ENCODE measurements at places on chromosomes 7 and 10.

DNA sequence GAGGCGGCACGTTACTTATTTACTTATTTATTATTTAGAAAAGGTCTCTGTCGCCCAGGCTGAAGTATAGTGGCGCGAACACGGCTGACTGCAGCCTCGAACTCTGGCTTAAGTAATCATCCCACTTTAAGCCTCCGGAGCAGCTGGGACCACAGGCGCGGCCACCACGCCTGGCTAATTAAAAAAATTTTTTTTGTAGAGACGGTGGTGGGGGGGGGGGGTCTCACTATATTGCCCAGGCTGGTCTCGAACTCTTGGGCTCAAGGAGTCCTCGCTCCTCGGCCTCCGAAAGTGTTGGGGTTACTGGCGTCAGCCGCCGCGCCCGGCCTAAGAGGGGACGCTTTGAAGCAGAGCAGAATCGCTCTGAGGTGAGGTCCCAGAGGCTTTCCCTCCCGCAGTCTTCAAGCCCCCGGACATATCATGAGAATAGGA lies 675 bp upstream of the FRAT2 start:
- no peak for DNase-seq

DNA sequence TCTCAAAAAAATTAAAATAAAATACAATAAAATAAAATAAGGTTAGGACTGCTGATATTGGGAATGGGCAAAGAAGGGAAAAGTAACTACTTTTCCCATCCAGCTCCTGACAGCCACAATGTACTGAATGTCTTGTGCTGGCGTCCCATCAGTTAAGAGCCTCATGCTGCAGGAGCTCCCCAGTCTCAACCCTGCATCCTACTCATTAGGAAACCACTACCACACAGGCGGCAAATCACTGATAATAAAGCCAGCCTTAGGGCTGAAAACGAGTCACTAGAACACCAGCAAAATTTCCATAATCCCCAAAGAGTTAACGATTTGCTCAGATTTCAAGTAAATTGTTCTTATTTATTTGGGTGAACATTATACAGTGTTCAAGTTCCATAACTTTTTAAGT lies 4.3 kb downstream of the YWHAG start:
- DNase-seq, result no peak

DNA sequence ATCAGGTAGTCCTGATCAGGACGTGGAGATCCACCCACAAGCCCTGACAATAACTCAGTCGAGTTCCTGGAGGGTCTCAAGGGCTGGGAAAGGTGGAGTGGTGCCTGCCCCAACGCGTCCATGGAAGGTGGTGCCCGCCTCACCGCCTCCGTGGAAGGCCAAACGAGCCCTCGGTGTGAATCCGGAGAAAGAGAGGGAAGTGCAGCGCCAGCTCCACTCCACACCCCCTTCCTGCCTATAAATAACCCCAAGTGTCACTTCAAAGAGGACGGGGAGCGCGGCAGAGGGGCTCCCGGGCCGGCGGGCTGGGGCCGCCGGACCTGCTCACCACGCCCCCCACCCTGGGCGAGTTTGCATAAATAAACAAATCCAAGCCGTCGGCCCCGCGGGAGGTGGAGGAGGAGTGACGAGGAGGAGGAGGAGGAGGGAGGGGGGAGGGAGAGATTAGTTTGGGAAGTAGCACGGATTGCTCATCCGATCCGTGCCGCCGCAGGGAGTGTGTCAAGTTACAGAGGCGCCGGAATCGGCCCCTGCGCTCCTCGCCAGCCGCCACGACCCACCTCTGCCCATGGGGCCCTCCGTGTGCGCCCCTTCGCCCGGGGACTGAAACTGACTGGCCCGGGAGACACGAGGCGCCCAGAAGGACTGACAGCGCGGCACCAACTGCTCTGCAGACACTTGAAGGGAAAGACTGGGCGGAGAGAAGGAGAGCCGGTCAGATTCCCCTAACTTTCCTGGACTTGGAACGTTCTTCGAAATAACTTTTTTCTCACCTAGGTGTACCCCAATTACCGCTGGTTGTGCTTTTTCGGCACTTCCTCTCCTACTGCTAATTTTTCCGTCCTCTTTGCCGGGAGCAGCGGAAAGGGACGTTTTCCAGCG lies at the start of gene COL13A1:
Gene COL13A1, plus strand, starts transcription at position 473 of the 882 bp plus-strand sequence. CDS start 518 bp downstream, outside the sequence.
- no peak for DNase-seq

DNA sequence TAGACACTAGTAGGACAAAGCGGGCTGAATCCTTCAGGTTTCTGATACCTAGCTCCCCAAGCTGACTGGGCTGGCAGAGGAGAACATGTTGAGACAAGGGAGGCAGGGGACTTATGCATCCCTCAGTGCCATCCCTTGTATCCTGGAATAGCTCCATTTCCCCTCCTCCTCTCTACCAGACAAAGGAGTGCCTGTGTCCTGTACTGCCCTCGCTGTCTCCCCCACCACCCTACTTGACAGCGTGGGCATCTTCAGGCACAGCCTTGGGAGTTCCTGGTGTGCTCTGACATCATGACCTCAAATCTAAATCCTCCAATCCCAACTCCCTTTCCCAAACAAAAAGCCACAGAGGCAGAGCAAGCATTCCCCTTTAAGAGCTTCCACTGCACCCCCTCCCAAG lies 9.0 kb downstream of the SFXN3 start:
- DNase-seq, result no peak

DNA sequence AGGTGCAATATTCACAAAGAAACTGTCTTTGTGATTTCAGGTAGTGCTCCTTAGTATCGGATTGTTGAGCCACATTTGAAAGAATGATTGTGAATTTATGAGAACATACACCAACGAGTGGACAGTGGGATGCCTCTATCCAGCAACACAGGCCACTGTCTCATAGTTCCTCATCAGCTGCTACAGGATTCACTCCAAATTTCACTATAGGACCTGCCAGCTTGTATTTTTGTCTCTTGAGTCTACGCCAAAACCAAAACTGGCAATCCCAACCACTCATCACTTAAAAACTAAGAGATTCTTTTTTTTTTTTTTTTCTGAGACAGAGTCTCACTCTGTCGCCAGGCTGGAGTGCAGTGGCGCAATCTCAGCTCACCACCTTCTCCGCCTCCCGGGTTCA lies 964.5 kb downstream of the CNTNAP2 start:
- DNase-seq, result no peak

GRCh38 chr10:102291221-102291905 lies 46.0 kb downstream of the GBF1 start:
- DNase-seq, result no peak

- DNase-seq, result no peak
Measured at GRCh38 chr7:19508124-19508523, 200.7 kb downstream of the POLR1F start.

- DNase-seq, result no peak
Measured at GRCh38 chr10:11266426-11266825, 248.8 kb downstream of the CELF2 start.

- no peak for DNase-seq
Measured at GRCh38 chr7:45459476-45459875, 114.7 kb upstream of the ADCY1 start.

DNA sequence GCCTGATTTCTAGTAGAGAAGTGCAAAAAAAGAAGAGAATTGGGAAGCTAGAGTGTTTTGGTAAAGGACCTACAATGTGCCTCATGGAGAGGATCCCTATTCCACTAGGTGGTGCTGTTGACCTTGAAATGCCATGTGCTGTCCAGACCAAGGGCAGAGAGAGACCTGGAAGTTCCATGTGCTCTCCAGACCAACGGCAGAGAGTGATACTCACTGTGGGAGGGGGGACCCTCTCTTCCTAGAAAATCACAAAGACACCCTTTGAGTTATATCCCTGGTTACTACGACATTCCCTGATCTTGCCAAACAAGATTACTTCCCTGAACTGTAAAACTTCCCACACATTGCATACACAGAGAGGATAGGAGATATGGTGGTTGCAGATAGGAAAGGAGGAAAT lies 212.7 kb upstream of the ZNF804B start:
- DNase-seq, result no peak

GRCh38 chr10:103490986-103491314 lies 2.6 kb upstream of the NEURL1 start:
- DNase-seq, result no peak

GRCh38 chr7:131556053-131556908 lies at the start of gene PODXL:
Gene PODXL, minus strand, starts transcription at chr7:131556628. Its CDS starts 269 bp downstream, at chr7:131556359.
- DNase-seq, result peak; percentile 2

DNA sequence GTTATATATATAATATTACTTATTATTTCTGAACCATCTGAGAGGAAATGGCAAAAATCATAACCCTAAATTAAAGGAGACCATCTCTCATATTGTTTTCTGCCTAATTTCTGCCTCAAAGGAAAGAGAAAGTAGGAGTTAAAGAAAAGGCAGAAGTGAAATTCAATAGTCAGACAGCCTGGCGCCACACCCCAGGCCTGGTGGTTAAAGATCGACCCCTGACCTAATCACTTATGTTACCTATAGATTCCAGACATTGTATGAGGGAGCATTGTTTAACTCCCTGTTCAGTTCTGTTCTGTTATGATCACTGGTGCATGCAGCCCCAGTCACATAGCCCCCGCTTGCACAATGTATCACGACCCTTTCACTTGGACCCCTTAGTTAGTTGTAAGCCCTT lies 24.9 kb upstream of the CHST3 start:
- no peak for DNase-seq

- DNase-seq, result no peak
Measured at GRCh38 chr10:22606164-22606614, 108.2 kb downstream of the PIP4K2A start.

GRCh38 chr7:33432821-33433220 lies 303.5 kb downstream of the BBS9 start:
- no peak for DNase-seq

DNA sequence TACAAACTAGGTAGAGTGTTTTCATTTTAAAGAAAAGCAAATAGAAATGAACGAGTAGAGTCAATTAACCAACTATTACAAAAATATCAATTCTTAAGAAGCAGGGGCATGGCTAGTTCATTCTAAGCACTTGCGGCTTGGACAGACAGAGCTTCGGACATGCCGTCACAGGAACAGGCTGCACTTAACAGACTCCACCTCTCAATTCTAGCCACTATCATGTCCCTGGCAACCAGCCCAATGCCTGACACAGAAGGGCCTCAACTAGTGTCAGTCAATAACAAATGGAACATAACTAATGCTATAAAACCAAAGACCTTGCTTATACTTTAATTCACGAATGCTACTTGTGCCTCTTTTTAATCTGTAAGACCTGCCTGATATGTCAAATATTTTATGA lies 74.4 kb downstream of the TPK1 start:
- DNase-seq, result no peak

GRCh38 chr10:2137549-2138174 lies 400.3 kb upstream of the ADARB2 start:
- no peak for DNase-seq

- DNase-seq, result no peak
Measured at GRCh38 chr7:116241291-116241690, 31.0 kb downstream of the TES start.

DNA sequence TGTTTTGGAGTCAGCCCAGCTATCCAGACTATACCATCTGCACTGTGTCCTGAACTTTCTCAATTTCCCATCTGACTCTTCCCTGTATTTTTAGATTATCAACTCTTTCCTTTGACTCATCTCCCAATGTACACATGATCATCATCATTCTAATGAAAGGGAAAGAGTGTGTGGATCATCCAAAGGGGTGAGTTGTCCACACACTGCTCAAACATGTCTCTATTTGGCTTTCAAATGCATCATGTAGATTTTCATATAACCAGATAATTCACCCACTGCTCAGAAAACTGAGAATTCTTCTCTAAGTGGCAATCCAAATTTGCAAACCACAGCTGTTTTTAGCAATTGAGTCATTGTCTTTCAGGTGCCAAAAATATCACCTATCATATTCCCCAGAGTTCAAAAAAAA lies 190.2 kb upstream of the HPS1 start:
- DNase-seq, result no peak

DNA sequence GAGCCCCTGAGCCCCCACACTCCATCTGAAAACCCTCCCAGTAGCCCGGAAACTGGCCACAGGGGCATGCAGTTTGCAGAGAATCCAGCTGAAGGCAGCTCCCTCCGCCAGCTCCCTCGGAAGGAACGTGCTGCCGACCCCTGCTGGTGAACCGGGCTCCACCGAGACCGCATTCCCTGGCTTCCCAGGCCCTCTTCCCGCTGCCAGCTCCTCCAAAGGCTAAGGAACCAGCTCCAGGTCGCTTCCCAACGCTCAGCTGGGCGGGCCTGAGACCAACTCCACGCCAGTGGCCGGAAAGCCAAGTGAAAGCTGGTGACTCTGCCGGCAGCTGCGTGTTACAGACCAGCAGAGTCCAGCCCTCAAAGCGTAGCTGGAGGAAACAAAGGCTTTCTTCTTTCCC lies 35.8 kb downstream of the GPER1 start:
- no peak for DNase-seq

DNA sequence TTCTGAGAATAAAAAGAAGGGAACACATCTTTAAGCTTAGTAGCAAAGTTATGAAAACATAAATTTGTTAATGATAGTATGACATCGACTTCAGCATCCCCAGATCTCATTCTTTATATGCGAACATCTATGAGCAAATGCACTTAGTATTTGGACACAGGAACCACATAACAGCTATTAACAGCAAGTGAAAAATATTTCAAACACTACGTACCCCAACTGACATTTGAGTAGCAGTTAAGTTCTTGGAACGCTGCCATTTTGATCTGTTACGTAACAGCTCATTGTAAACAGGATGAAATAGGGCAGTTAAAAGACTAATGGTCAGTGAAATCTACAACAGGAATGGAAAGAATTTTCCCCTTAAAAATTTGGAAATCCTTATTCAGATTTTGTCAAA lies 428.9 kb downstream of the TNS3 start:
- DNase-seq, result no peak

- no peak for DNase-seq
Measured at GRCh38 chr7:130397051-130397757, 16.9 kb downstream of the CPA1 start.

DNA sequence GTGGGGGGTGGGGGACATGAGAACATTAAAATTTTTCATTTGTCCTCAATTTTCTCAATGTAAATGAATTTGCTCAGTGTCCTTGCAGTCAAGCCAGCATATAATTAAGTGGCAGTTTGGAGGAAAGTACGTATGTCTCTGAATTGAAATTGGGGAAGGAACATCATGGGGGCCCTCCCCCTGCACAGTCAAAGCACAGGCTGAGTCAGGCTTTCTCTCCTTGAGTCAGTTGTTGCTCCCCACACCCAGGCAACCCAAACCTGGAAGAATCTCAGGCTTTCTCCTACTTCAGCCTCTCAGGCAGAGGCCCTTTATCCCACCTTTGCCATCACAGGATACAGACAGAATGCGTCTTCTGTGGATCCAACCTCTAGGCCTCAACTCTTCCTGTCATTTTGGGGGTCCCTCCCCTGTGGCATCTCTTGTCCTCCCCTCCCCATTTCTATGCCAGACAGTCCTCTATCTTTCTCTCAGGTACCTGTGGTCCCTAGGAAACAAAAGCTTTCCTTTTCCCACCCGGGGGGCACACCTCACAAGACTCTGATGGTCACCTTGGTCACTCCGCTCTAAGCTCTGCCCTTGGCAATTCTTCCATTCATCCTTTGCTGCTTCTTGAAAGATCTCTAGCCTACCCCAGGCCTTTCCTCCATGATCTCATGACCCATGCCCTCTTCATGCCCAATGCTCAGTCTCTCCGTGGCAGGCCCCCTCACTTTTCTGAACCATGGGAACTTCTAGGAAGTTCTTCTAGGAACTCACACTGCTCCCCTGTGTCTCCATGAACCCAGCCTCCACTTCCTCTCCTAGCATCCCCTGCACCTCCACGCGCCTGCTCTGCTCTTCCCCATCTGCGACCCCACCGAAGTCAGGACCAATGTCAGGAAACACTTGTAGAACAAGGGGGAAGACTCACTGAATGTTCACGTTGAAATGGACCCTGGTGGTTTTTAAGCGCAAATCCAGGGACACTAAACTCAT lies 40.4 kb downstream of the CREB3L2 start:
- no peak for DNase-seq
